ENCODE measurements at places on chromosomes 3 and 15.

- no peak for DNase-seq
Observed at GRCh38 chr3:148329481-148330235, 368.0 kb upstream of the AGTR1 start.

DNA sequence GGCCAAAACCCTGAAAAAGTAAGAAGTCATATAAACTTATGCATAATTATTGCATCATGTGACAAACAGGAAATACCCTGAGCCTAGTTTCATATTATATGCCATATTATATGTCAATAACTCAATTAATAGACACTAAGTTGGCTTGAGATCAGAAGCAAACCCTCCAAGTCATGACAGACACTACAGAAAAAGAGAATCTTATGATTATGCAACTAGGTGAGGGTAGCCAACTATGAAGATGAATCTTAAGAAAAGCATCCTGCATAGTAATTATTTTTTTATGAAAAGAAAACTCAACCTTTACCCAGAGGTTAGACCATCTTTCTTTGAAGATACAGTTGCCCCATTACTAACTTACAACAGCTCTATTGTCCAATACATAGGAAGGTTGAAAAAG lies 192.4 kb upstream of the VEPH1 start:
- no peak for DNase-seq

DNA sequence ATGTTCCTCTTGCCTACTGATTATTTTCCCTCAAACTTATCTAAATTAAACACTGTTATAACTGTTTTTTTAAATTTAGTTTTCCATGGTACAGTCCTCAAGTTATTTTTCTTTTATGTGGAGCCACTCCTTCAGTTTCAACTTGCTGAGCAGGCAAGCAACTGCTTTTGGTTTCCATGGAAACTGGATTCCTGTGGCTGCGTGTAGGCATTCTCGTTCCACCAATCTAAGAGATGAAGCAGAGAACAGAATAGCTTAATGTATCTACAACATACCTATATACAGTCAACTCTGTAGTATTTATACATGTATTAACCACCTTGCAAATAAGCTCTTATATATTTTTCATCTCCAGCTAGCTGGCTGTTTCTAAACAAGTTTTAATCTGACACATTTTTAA lies 25.8 kb upstream of the ANXA2 start:
- DNase-seq: peak; percentile 15

DNA sequence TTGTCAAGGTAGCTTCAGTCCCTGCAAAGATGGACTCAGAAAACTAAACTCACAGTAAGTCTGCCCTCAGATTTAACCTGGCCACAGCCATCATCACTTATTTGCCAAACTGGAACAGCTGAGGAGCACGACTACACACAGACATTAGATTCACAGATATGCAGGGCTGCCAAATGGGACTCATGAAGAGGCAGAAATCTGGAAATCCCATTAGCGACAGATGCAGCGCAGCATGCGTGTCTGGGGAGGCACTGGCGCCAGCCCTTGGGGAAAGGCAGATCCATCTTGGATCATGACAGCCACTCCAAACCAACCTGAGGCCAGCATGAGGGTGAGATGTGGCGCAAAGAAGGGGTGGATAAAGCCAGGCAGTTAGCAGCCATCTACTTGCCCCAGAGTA lies 160.7 kb upstream of the TSC22D2 start:
- no peak for DNase-seq

- no peak for DNase-seq
Observed at GRCh38 chr3:23867838-23868237, 49.0 kb downstream of the NKIRAS1 start.

GRCh38 chr3:134232151-134232550 lies 18.5 kb downstream of the RYK start:
- DNase-seq: no peak

DNA sequence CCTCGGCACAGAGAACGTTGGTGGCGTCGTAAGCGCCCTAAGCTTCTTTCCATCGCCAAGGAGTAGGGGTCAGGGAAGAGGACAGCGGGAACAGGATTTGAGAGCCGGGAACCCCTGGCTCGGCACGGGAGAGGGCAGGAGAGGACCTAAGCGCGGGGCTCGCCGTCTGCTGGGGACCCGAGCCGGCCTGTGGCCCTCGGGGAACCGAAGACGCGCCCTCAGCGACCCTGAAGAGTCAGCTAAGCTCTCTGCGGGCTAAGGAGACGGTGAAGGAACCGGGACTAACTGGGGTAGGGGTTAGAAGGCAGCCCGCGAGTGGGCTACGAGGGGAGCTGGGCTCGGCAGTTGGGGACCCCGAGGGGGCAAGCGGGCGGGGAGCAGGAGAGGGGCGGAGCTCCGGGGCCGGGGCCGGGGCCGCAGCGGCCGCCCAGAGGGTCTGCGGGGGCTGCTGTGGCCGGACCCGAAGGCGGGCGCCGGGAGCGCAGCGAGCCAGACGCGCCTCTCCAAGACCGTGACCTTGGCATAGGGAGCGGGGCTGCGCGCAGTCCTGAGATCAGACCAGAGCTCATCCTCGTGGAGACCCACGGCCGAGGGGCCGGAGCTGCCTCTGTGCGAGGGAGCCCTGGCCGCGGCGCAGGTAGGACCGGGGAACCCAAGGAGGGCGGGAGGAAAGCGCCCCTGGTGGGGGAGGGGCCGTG lies 574 bp downstream of the CASR start:
- DNase-seq: no peak

DNA sequence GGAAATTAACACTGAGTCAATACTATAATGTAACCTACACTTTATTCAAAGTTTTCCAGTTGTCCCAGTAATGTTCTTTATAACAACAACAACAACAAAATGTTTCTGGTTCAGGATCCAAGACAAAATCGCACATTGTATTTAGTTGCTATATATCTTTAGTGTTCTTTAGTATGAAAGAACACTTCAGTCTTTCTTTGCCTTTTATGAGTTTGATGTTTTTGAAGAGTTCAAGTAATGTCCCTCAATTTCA lies 7.6 kb upstream of the GRAMD1C start:
- DNase-seq: no peak

DNA sequence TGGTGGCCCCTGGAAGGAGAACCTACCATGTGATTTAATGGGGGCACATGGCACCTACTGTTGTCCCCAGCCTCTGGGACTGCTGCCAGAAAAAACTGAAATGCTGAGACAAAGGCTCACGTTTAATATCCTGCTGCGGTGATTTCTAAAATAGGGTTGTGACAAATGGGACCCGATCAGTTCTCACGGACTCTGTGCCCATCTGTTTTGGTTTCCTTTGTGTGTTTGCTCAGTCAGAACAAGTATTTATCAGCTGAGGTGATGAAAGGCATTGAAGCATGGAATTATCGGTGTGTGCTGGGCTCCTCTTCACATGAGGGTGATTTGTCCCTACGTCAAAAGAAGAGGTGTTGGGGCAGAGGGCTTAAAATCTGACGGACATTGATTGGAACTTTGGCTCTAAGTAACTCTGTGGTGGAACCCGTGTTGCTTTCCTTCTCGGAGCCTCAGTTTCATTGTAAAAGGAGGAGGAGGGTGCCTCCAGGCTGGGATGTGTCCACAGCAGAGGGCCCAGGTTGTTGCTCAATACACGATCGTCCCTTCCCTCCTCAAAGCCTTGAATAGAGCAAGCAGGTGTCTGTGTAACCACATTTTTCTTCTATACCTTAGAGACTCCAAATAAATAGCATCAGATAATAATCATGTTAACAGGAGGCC lies 283.3 kb upstream of the RGMA start:
- DNase-seq: no peak

DNA sequence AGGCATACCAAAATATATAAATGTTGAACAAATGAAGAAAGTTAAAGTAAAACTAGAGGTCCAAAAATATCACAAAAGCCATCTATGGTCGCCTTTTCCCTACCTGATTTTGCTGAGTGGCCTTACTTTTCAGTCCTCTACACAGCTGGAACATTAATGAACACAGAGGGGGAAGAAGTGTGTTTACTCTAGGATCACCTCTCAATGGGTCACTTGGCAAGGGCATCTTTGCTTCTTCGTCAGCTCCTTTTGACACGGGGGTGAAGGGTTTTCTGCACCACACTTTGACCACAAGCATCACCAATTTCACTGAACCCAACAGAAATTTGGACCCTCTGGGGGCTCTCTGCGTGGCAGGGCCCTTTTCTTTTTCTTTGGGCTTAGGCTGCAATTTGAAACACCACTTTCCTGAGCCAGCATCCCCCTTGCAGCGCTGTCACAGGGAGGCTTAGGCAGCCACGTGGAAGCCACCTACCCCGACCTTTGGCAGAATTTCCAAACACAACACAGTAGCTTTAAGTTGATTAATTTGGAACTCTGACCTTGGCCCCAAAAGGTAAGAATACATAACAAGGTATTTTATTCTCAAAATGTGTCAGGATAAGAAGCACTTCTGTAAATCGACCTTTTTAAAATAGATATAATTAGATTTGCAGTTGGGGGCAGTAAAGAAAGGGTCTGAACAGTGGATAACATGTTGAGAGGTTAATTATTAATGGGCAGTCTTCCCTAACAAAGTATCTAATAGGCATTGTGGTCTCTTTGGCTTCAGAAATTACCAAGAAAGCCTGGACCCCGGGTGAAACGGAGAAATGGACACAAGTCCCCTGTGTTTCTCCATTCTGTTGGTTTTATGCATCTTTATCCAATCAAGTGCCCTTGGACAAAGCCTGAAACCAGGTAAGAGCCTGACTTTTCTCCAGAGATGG lies at the start of gene LIPC:
TSS of gene LIPC (plus strand) at position 771 of the 929 bp plus-strand sequence. CDS start at position 813, 42 bp downstream.
- DNase-seq: no peak

DNA sequence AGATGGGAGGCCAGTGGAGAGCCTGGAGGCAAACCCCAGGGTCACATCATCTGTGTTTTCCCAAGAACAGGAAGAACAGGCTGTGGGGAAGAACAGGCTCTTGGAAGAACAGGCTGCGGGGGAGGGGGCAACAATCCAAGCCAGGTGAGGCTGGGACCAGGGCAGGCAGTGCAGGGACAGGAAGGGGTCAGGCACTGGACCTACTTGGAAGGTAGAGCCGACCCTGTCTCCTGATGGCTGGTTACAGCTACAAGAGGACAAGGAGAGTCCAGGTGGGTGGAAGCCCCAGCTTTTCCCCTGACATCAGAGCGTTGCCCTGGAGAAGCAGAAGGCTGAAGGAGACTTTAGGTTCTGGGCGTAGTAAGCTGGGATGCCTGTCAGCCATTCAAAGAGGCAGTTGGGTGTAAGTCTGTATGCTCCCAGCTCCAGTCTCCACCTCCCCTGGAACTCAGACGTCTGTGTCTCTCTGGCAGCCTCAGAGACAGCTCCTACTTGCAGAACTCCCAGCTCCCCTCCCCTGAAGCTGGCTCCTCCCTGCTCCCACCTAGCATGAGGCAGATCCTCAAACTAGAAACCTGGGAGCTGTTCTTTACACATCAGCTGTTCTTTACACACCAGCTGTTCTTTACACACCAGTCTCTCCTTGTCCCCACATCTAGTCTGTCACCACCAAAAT lies 130.9 kb downstream of the DNAJB8 start:
- no peak for DNase-seq

- DNase-seq: no peak
Observed at GRCh38 chr15:61828860-61829513, 231.3 kb downstream of the VPS13C start.

GRCh38 chr15:68475449-68475848 lies 43.5 kb upstream of the ITGA11 start:
- DNase-seq: no peak

GRCh38 chr3:196454935-196455334 lies 22.7 kb upstream of the UBXN7 start:
- DNase-seq: no peak

GRCh38 chr15:70327856-70328678 lies 230.3 kb upstream of the TLE3 start:
- no peak for DNase-seq

DNA sequence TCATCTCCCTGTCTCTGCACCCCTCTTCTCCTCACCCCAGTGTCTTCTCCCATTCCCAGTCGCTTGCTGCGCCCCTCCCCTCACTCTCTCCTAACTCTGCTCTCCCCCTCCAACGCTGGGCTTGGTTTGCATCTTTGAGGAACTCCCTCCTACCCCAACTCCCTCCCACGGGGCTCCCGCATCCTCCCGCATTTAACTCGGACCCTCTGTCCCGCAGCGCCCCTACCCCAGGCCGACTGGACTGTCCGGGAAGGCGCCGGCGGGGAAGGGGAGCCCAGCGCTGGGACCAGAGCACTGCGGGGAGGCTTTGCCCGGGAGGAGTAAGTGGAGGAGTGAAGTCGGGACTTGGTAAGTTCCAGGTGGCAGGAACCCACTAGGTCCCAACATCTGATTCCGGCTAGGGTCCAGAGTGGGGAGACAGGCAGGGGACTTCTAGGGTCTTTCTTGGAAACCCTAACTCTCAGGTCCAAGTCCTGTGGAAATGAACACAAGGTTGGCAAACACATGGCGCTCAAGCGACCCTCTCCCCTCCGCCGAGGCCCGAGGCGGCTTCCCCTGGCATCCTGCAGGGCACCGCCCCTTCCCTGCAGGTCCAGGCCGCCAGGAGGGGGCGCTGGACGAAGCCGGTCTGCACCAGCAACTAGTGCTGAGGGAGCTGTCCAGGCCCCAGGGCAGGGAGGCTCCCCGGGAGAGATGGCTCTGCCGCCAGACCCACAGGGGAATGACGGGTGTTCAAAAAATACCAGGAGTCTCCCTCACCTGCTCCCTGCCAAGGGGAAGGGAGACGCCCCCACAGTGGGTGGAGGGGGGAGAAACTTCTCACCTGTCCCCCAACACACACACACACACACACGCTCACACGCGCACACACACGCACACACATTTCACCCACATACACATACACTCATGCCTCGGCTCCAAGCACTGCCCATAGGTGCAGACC lies 53.2 kb downstream of the LHFPL4 start:
- peak; percentile 48 for DNase-seq

DNA sequence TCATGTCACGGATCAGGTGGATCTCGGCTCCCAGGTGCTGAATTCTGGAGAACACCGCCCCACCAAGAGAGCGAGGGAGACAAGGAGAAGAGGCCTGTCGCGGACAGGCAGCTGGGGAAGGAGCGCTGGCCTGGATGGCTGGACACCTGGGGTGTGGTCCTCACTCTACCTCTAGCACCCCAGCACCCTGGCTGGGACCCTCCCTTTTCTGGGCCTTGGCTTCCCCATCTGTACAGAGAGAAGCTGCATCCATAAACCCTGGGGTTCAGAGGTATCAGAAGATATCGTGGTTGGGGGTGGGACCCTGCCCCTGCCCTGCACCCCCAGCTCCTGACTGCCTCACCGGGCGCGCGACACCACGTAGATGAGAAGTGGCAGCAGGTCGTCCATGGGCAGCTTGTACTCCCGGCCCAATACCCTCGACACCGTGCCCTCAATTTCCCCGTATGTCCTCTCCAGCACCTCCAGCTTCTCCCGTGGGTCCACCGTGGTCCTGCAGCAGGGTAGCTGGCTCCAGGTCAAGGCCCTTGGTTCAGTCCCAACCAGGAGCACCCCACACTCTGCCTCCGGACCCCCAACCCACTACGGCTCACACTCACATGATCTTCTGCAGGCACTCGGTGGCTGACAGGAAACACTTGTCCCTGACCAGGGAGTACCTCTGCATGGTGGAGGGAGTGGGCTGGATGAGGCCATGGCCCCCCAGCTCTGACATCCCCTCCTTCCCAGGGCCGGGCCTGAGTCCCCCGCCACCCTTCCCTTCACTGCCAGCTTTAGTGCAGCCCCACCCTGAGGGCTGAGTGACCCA lies 21.7 kb downstream of the ALS2CL start:
- no peak for DNase-seq

- no peak for DNase-seq
Observed at GRCh38 chr3:175486255-175486654, 627.1 kb downstream of the NAALADL2 start.
